HAP-1 (cell line): ENCODE measurements at places on chromosomes 16 and 17.

- DNase-seq: no peak
These were observed 32.7 kb upstream of the MON1B start for GRCh38 chr16:77158293-77158692.

GRCh38 chr16:66502020-66502913, 47.7 kb downstream of the TK2 start:
- DNase-seq: no peak

- DNase-seq: no peak
These were observed 7.7 kb downstream of the SLC35B1 start for GRCh38 chr17:49699966-49700575.

- DNase-seq: peak; percentile 69
These were observed 671.1 kb downstream of the WWOX start for GRCh38 chr16:78770353-78771091.

GRCh38 chr17:39757931-39758873, 20.5 kb downstream of the GRB7 start:
- no peak for DNase-seq

DNA sequence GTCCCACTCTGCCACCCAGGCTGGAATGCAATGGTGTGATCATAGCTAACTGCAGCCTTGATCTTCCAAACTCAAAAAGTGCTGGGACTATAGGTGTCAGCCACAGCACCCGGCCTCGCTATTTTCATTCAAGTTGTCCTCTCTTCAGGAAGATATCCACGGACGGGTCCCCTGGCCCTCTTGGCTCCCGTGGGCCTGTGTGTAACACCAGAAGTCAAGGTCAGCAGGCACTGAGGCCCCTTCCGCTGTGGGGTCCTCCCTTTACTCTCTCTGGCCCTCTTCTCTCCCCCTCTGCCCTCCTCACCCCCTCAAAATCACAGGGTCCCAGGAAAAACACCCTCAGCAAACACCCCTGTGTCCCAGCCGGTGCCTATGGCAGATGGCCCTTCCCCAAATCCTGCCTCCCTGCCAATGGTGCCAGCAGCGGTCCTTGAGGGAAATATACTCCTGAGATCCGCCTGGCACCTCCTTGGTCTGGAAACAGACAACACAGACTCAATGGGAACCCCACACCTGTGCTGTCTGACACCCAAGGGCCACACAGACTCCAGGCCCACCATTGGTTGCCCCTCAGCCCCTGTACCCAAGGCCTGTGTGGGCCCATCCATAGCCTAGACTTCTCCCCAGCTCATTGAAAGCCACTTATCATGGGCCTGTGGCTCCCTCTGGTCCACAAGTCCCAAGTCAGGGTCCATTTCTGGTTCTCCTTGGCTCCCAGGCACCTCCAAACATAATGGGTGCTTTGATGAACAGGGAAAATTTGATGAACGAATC, 221.5 kb downstream of the ZNF423 start:
- no peak for DNase-seq

GRCh38 chr16:29994600-29995323, 655 bp downstream of the HIRIP3 start:
- peak; percentile 81 for DNase-seq

DNA sequence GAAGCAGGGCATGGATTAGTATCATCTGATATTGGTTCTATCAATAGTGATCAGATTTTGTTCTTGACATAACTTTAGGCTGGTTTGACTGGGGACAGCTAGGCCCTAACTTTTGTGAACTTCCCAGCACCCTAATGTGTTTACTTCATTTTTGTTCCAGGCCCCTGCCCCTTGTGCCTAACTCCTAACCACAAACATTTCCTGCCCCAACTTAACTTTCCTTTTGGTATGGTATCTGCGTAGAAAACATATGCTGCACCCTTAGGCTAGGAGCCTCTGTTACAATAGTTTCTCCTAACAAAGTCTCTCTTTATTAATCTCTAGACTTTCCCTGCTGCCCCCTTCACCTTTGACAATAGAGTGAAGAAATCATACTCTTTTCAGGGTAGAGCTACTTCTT, 2.5 kb downstream of the ADPRM start:
- DNase-seq: no peak

DNA sequence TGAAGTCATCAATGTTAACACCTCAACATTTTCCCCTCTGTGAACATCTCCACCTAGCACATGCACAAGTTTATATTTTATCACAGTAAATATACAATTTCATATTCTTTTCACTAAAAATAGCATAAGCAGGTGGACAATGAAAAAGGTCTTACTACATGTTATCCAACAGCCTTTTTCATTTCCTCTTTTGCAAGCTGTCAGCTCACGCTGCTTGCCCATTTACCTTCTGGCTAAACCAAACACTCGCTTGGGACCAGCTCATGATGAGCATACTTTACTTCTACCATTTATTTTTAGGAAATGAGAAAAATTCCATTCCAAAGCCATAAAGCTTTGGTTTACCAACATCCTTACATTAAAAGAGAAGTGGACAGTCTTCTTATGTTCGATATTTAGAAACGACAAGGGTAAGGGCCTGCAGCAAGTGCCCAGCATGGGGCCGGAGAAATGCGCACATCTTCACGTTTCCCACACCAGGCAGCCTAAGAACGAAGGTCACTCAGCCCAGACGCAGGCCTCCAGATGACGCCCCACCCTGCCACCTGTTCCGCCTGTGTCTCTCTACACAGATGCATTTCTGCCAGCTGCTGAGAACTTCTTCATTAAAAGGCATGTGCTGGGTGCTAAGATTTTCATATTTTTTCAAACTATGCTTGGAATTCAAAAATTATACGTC, 13.9 kb downstream of the SNN start:
- DNase-seq: no peak

DNA sequence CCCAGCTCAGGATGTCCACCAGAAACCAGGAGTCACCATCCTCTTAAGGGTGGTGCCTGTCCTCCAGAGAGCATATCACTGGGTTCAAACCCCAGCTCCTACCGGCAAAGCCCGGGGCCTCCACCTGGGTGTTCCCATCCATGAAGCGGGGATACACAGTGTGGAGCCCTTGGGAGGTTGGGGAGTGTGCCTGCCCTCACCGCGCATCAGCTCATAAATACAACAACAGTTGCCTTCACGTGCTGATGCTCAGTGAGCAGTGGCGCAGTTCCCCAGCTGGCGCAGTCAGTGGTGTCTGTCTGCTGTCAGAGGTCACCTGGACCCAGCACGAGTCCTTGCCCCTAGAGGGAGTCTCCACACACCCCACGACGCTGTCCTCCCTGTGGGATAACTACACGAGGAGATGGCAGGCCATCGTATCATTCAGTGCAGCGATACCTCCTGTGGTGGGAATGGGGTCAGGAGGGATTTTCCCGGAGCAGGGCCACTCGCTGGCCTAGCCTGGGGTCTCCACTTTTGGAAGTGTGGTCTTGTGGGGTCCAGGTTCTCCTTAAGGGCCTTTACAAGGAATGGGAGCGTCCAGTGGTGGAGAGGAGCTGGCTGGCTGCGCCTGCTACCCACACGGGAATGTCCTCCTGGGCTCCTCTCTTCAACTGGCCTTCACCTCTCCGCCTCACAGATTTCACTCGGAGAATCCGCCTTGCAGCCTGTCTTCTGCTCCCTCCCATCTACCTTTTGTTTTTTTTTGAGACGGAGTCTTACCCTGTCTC, 2.3 kb upstream of the ELOB start:
- no peak for DNase-seq

DNA sequence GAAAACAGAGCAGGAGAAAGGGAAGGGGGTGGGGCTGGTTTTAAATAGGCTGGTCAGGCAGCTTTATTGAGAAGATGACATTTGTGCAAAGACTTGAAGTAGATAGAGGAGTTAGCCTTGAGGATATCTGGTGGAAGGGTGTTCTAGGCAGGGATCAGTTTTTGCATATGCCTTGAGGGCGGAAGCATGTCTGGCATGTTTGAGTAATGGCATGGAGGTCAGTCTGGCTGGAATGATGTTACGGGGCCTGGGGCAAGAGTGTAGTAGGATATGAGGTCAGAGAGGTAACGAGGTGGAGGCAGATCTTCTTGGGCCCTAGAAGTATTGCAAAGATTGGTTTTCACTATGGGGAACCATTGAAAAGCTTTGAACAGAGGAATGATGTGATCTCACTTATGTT, 4.8 kb downstream of the RABEP1 start:
- DNase-seq: peak; percentile 52

GRCh38 chr16:20610211-20610891, 34.2 kb upstream of the ACSM2B start:
- DNase-seq: no peak

DNA sequence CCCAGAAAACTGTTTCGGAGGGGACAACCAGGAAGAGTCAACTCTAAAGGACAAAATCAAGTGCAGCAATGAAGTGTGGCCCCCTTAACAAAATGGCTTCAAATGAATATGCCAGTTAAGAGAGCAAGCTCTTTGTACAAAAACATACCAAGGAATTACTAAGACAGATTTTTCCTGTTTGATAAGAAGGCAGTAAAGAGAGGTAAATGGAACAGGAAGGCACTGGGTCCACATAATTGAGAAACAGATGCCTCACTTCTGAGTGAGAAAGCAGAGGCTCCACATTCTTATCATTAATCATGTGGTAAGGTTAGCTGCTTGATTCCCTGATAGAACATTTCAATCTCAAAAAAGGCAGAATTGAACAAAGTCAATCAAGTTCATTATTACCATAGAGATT, 44.9 kb downstream of the MBTD1 start:
- DNase-seq: no peak

- DNase-seq: no peak
These were observed 15.4 kb upstream of the NDEL1 start for GRCh38 chr17:8420041-8420934.

DNA sequence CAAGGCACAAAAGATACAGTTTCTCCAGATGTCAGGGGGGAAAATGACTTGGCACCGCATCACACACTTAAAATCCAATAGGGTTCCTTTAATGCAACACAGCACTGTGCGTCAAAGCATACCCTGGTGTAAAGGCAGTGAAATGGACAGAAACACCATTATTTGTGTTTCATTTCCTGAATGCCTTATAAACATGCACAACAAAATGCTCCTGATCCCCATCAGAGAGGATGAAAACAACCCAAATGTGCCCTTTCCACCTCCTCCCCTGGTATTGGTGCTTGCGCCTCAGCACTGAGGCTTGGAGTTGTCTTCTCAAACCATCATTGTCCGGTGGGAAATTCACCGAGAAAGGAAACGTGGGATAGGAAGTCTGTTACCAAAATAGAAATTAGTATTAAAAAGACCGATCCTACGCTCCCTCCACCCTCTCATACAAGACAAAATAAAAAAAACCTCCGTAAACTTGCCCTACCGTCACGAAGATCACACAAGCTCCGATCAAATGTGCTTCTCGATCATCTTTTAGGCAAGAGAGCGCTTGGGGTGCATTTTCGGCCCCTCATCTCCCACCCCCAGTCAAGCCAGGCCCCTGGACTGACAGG, 722 bp downstream of the CDC27 start:
- DNase-seq: peak; percentile 12

- peak; percentile 95 for DNase-seq
These were observed 664.4 kb upstream of the CDH8 start for GRCh38 chr16:62700426-62701294.

- no peak for DNase-seq
These were observed 14.5 kb upstream of the CNOT1 start for GRCh38 chr16:58644108-58644507.

- no peak for DNase-seq
These were observed 2.0 kb upstream of the PLA2G15 start for GRCh38 chr16:68242926-68243858.

GRCh38 chr16:85606904-85607303, 6.2 kb upstream of the GSE1 start:
- DNase-seq: peak; percentile 39

DNA sequence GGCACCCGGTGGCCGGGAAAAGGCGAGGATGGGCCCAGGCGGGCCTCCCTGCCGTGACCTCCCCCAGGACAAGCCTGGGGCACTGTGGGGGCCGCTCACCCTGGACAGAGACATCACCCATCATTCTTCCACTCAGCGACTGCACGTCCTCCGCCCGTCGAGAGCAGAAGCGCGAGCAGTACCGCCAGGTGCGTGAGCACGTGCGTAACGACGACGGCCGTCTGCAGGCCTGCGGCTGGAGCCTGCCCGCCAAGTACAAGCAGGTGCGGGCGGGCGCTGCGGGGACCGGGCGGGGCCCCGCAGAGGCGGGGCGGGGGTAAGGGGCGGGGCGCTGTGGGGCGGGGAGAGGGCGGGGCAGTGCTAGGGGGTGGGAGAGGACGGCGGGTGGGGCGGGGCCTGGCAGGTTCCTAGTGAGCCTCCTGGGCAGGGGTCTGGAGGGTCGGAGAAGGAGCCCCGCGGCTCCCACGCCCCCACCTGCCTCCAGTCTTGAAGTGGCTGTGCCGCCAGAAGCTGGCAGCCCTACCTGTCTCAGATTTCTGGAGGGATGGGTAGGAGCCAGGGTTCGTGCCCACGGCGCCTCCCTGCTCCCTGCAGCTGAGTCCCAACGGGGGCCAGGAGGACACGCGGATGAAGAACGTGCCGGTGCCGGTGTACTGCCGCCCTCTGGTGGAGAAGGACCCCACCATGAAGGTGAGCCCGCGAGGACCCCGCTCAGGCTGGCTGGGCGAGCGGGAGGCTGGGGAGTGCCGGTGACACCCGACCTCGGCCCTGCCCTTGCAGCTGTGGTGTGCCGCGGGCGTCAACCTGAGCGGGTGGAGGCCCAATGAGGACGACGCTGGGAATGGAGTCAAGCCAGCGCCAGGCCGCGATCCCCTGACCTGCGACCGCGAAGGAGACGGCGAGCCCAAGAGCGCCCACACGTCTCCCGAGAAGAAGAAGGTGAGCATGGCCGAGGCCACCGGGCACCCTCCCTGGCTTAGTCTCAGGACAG, 7.5 kb downstream of the NME3 start:
- no peak for DNase-seq

GRCh38 chr17:41631025-41631897, 6.9 kb upstream of the KRT17 start:
- no peak for DNase-seq

DNA sequence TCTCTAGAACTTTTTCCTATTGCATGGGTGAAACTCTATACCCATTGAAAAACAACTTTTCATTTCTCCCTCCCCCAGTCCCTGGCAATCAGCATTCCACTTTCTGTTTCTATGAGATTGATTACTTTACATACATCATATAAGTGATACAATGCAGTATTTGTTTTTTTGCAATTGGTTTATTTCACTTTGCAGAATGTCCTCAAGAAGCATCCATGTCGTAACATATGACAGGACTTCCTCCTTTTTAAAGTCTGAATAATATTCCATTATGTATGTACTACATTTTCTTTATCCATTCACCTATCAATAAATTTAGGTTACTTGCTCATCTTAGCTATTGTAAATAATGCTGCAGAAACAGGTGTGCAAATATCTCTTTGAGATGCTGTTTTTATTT, 8.8 kb downstream of the IL21R start:
- no peak for DNase-seq

DNA sequence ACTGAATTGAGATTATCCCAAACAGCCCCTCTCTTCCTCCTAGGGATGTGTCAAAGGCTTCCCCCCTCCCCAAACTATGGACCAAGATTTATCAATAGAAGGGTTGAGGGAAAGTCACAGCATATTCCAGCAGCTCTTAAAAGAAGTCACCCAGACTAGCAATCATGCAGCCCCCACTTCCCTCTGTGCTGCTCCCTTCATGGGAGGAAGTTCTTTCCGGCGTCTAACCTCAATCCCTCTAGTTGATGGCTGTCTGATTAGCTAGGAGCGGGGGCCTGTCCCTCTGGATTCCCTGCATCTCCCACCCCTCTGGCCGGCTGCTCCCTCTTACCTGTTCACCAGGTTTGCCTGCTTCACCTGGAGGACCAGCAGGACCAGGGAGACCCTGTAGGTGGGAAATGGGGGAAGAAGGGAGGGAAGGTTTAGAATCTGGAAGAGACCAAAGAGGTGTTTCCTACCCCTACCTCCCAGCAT, 9.2 kb downstream of the COL1A1 start:
- DNase-seq: no peak
